Stromal cell of bone marrow (primary cell): ENCODE measurements at places on chromosomes 5 and 9.
A peak's percentile ranks its signal among the peaks of the same experiment; 100 is the strongest.

DNA sequence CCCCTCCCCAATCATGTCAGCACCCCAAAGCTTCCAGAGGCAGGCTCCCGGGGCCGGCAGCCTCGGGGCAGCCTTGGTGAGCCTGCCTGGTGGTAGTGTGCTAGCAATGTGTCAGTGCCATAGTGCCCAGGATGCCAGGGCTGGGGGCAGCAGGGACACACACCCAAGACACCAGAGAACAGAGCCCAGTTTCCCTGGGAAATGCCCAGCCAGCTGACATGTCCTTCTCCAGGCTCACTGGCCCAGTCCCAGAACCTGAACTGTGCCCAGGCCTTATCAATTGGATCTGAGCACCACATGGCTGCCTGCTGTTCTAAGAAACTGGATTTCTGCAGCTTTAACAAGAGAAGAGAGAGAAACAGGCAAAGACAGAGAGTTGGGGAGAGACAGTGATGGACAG lies 74.9 kb upstream of the LRRTM2 start:
- no peak for DNase-seq

DNA sequence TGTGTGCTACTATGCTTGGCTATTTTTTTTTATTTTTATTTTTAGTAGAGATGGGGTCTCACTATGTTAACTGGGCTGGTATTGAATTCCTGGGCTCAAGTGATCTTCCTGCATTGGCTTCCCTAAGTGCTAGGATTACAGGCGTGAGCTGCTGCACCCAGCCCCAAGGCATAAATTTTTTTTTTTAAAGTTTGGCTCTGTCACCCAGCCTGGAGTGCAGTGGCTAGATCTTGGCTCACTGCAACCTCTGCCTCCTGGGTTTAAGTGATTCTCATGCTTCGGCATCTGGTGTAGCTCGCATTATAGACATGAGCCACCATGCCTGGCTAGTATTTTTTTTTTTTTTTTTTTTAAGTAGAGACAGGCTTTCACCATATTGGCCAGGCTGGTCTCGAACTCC lies 70.3 kb downstream of the RAB24 start:
- DNase-seq, result peak; percentile 18

DNA sequence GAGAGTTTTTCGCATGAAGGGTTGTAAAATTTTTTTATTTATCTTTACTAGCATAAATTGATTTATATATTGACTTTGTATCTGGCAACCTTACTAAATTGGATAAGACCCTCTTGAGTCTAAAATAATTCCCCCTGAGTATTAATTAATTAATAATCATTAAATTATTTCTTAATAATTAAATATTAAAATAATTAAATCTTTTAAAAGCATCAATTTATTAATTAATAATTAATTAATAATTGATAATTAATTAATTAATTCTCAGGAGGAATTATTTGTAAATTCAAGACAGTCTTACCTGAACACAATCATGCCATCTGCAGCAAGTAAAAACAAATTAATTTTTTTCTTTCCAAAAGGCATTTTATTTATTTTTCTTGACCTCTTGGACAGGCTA lies 370.4 kb upstream of the PTPRD start:
- DNase-seq, result no peak

DNA sequence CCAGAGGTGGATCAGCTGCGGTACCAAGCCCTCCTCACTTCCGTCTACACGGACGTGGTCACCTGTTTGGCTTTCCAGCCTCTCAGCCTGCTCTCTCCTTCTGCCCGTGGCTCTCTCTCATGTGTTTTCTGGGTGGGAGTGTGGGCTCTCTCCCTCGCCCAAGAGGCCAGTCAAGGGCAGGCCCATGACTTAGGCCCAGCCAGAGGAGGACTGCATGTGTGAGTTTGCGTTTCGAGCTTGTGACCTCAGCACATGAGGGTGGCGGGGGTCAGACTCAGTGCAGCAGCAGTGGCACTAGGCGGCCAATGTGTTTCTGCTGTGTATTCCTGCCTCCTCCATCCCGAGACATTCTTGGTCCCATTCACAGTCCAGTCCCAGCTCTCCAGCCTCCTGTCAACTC lies 82.5 kb upstream of the SMIM23 start:
- no peak for DNase-seq

GRCh38 chr9:1637401-1637800 lies 377.7 kb upstream of the SMARCA2 start:
- no peak for DNase-seq

DNA sequence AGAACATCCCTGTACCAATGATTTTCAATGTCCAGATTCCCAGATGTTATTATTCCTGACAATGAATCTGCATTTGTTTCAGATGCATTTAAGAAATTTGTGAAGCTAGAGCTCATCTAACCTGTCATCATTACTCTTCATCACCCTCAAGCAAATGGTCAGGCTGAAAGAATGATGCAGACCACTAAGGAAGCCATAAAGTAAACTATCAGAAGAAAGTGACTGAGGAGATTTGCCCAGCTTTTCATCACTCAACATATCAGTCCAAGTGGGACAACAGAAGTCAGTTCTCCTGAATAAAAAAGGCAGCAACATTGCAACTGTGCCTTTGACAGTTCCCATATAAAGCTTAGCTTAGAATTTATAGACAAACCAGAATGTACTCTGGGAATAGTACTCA lies 419.9 kb downstream of the PDE4D start:
- no peak for DNase-seq

DNA sequence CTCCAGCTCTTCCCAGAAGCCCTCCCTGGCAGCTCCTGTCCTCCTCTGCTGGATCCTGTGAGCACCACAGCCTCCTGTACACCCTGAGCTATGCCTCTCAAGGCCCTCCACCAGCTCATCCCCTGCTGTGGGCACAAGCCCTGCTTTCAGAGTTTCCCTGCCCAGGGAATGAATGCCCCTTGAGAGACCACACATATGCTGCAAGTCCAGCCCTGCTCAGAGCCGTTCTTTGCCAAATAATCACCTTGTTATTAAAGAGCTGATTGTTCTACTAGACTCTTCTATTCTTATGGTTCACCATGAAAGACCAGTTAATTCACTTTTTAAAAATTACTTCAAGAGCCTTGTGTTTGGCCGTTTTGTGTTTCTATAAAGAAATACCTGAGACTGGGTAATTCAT lies 121.5 kb downstream of the MVB12B start:
- no peak for DNase-seq

DNA sequence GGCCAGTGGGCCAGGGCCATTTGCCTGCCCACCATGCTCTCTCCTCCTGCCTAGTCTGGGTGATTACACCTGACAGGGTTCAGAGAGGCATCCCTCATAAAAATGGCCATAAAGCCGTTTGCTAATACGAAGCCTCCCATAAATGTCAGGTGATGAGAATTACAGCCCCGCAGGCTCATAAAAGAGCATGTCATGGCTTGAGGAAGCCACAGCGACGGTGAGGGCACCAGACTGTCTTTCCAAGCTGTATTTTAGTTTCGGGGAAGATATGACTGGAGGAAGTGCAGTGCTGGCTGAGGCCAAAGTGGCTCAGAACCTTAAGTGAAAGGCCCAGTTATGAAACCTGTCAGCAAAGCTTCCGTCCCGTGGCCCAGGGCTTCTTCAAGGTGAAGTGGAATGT lies 18.5 kb upstream of the TCERG1 start:
- DNase-seq, result no peak

- DNase-seq, result peak; percentile 95
Measured at GRCh38 chr9:18393340-18394130, 80.4 kb upstream of the ADAMTSL1 start.

DNA sequence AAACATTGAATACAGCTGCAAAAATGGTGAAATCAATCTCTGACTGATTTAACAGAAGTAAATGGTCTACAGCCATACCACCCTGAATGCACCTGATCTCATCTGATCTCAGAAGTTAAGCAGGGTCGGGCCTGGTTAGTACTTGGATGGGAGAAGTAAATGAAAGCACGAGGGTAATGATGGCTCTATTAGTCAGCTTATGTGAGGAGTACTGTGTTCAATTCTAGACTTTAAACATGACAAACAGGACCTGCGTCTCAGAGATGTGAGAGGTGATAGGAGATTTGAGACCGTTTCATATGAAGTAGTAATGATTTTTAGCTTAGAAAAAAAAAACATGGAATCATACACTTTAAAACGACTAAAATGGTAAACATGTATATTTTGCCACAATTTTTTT lies 77.1 kb upstream of the SUSD1 start:
- no peak for DNase-seq

- DNase-seq, result no peak
Measured at GRCh38 chr9:137303151-137303892, 1.3 kb upstream of the NRARP start.

DNA sequence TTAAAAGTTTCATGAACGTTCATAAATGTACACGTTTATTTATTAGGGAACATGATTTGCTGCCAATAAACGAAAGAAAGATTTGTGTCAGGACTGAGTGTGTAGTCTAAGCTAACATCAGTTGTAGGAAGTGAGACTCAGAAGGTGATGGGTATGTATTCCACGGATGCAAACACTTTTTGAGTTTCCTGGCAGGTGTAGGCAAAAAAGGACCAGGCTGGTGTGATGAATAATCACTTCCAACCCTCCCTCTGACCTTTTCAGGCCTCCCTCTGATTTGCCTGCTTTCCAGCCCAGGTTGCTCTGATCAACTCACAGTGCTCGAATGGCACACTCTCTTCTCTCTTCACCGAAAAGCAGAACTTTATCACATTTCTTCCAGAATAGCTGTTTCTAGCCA lies 51.8 kb downstream of the BASP1 start:
- DNase-seq, result no peak

DNA sequence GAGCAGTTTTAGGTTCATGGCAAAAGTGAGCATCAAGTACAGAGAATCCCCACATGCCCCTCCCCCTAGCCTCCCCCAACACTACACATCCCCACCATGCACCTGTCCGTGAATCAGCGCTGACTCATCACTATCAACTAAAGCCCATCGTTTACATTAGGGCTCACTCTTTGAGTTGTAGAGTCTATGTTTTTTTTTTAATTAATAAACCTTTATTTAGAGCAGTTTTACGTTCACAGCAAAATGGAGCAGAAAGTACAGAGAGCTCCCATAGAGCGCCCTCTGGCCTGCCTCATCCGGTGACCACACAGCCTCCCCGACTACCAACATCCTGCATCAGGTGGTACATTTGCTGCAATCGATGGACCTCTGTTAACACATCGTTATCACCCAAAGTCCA lies 47.9 kb upstream of the UNC5A start:
- DNase-seq, result no peak

DNA sequence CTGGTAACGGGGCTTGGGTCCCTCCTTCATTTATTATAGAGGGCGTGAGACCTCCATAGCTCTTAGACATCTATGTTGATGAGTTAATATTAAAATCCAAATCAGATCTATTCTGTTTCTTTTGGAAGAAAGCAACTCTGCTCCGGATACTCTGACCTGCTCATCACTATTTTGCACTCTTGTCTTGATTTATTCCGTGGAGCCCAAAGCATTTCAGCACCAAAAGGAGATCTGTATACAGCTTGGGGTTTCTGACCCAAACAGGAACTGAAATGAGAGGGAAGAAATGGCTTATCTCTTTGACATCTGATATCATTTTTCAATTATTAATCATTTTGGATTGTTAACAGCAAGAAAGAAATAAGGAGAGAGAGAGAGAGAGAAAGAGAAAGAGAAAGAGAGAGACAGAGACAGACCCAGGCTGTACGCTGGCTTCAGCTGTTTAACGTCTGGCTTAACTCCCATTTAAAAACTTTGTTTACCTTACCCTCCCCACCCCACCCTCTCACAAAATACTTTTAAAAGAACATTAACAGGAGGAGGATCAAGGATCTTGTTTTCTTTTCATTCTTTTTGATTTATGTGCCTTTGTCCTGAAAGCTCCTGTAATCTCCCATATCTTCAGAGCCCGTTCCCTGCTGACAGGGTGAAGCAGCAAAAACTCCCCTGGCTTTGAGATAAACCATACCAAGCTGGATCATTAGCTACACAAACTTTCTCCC lies 231.4 kb upstream of the TUT7 start:
- no peak for DNase-seq

DNA sequence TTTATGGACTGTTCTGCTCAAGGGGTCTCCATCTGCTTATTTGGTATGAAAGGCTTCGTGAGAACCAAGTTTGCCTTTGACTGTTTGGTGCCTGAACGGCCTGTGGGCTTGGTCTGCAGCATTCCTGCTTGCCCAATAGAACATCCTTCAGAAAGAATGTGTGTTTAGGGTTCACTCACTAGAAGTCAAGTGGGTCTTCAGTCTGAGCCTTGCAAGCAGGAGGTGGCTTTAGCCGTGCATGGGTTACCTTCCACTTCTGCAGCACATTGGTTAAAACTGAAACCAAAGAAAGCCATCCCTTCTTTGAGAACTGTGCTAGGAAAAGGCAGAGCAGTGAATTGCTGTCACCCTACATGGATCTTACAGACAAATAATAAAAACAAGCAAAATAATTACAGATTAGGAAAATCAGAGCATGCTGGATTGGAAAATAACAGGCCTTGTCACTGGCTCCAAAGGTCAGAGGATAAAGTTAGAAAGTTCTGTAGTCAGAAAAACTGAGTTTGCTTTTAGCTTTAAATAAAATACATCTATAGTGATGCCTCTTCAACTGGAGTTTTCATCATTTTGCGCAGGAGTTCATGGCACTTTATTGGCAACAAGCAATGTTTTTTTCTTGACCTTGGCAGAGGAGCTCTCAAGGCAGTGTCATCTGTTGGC lies 16.6 kb downstream of the WWC1 start:
- no peak for DNase-seq

DNA sequence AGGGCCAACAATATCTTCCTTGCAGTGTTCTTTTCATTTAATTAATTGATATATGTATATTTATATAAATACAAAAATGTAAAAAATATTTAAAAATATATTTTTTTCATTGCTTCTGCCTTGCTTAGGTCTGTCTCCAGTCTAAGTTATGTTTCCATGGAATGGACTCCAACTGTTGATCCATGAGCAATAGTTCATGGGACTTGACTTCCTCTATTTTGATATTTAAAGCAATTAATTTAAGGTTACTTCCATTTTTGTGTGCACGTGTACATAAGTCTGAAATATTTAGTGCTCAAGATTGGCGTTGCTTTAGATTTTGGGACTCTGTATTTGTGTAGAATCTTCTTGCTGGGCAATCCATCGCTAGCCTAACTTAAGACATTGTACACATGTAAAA lies 155.3 kb upstream of the KLF9 start:
- no peak for DNase-seq

DNA sequence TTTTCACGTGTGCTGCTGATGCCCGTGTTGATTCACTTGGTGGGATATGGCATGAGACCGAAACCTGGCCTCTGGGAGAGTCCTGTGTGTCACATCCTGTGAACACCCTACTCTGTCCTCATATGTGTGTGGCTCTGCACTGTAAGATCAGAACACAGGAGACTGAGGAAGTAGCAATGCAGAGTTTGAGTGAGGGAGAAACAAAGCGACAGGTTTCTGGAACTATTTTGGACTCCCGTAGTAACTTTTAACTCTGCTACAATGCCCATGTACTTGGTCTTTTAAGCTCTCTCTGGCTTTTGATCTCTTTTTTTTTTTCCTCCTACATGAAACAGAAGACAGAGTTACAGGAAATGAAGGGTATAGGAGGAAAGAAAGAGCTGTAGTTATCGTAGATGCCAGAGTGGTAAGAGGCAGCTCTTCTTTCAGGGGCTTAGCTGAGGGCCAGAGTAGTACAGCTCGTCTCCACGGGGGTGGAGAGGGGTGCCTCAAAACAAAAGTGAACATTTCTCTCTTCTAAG lies 26.6 kb downstream of the GRAMD2B start:
- DNase-seq, result peak; percentile 35
